ENCODE measurements at places on chromosomes 7 and 10. TPM values are rescaled to one million over a fixed set of nuclear protein-coding genes. Genes with fewer than 3 reads are reported as not detected.

Gene PRRT4
- 0.23 TPM for total RNA-seq

Gene AEBP1
- total RNA-seq: 1,098 TPM

Gene NRG3
- 0.87 TPM for total RNA-seq

DNA sequence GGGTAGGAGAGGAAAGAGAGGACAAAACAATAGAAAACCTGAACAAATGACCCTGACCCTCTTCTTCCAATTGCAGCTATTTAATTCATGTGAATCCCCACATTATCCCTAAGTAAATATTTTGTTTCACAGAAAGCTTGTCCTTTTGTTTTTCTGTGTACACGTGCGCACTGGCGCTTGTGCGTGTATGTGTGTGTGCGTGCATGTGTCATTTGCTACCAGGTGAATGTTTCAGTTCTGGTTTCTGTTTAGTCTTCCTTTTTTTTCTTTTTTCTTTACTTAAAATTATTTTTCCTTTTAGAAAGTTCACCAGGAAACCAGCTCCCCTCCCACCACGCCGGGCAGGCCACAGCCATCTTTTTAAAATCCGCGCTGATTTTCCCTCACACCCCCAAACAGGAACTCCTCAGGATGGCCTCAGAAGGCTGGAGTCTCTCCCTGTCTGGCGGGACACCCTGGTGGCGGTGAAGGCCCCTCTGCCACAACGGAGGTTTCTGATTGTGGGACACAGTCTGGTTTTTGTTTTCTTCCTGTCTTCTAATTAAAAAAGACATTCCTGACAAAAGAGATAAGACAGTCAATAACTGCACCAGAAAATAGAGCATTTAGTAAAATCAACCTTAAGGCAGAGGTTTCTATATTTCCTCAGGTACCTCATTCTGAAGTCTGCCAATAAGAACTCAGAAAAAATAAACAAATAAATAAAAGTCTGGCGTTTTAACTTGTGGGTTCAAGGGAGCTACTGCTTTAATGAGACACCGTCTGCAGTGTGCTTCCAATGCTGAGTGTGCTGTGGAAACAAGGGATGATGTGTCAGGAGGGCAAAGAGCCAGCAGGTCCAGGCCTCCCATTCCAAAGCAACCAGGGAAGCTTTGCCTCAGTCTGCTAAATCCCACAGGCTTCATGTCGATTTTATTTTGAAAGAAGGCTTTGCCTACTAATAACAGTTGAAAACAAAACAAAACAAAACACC is 17.4 kb downstream of the IRF5 start:
- peak; percentile 51 for DNase-seq
- H3K4me3 ChIP-seq: no peak overlapping the region

Gene ADCYAP1R1
- 6.1 TPM for total RNA-seq

- no peak overlapping the region for H3K4me3 ChIP-seq
- no peaks in the 10 kb centered on the region for H3K4me1 ChIP-seq
- H3K27me3 ChIP-seq: no peaks in the 10 kb centered on the region
- DNase-seq: no peak
- no peaks in the 10 kb centered on the region for H3K36me3 ChIP-seq
These were observed 96.3 kb downstream of the BICC1 start for GRCh38 chr10:58608826-58609531.

DNA sequence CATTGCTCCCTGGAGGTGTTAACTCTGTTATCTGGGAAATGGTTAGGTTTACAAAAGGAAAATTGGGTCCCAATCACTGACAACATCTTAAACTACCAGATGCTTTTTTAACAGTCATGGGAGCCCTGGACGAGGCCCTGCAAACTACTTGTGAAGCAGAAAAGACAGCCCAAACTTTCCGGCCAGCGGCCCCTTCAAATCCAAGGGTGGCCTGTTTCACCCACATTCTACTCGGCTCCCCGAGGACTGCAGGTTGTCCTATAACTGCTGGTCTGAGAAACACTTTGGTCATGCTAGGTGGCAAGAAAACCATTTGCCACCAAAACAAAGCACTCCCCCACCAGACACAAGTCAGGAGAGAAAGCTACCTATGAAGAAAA is 2.6 kb downstream of the TUBGCP2 start:
- no peaks in the 10 kb centered on the region for H3K36me3 ChIP-seq

- H3K27me3 ChIP-seq: no peaks in the 10 kb centered on the region
- no peaks in the 10 kb centered on the region for H3K36me3 ChIP-seq
- no peak for DNase-seq
- no peak overlapping the region for H3K4me3 ChIP-seq
These were observed 9.4 kb downstream of the HACD1 start for GRCh38 chr10:17607603-17608332.

Gene GFRA1
- total RNA-seq: 10.3 TPM

- H3K27ac ChIP-seq: no peak overlapping the region
- DNase-seq: no peak
- no peaks in the 10 kb centered on the region for H3K4me1 ChIP-seq
- no peak overlapping the region for H3K4me3 ChIP-seq
- H3K36me3 ChIP-seq: no peaks in the 10 kb centered on the region
These were observed 18.0 kb downstream of the AQP1 start for GRCh38 chr7:30929686-30930085.

- no peaks in the 10 kb centered on the region for H3K36me3 ChIP-seq
- no peaks in the 10 kb centered on the region for H3K27me3 ChIP-seq
- no peak overlapping the region for H3K4me3 ChIP-seq
- no peaks in the 10 kb centered on the region for H3K4me1 ChIP-seq
- no peak overlapping the region for H3K27ac ChIP-seq
- DNase-seq: no peak
These were observed 69.1 kb downstream of the VPS41 start for GRCh38 chr7:38839851-38840250.

Gene RASA4B
- 81.9 TPM for total RNA-seq

Gene ADIRF
- total RNA-seq: 688 TPM

DNA sequence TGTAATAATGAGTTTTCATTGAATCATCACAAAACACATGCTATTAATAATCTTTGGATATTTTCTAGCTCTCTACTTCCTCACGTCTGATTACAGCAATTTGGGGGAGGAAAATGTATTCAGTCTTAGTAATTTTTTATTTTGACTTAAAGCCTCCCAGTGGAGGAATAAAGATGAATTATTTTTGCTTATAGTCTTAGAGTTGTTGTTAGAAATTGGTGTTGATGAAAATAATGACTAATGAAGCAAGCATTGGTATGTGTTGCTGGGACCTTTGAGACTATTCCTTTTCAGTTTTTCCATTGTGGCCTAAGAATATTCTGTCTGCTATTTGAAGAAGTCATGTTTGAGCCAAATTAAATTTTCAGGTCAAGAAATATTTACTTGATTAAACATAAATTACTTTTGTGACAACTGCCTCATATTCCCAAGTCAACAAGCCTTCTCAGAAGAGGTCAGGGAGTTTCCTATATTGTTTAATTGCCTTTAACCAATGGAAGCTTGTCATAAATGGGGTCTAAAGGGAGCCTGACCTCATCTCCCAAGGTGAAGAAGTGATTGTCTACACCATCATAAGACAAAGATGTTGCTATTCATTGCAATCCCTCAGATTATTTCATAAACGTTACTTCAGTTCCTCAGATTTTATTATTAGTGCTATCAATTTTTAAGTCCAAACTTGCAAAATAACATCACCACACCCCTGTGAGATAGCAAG is 90.0 kb downstream of the ST7 start:
- peaks cover 4% of the 10 kb centered on the region for H3K4me1 ChIP-seq
- H3K27ac ChIP-seq: no peak overlapping the region
- H3K27me3 ChIP-seq: no peaks in the 10 kb centered on the region
- H3K4me3 ChIP-seq: no peak overlapping the region
- DNase-seq: no peak

Gene GDF10
- total RNA-seq: 3.8 TPM

DNA sequence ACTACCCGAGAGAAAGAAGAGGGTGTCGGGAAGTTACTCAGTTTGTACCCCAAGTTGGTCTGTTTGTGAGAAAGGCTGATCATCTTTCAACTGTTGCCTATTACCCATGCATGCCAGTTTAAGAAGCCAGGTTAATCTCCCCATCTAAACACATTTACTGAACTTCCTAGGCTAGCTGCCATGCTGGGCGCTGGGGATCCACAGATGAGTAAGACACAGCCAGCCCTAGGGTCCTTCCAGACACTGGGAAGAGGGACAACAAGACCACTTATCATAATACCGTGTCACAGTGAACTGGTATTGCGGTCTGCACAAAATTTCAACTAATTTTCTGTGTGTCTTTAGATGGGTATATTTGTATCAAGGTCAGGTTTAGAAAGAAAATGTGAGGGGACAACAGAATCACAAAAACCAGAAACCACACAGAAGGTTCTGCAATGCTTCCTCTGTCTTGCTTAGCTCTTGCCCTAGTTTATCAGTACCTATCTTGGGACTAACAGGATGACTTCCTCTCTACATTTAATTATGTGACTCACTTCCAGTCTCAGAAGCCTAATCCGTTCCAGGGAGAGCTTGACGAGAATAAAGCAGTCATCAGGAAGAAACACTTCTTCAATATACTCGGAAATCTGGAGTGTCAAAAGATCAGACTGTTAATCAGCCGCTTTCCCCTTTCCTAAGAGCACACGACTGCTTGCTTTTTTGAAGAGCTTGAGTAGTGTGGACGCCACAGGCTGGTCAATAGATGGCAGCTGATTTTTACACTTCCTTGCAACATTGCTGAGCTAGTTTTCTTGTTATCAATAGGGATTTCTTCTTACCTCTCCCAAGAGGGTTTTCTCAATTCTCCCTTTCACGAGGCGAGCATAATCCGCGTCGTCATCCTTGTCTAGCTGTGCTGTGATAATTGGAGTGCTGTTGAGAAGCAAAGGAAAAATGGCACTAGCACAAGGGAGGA is 45.7 kb downstream of the POLR3A start:
- H3K36me3 ChIP-seq: peaks cover 7% of the 10 kb centered on the region
- peaks cover 5% of the 10 kb centered on the region for H3K4me1 ChIP-seq
- H3K4me3 ChIP-seq: no peak overlapping the region
- no peak overlapping the region for H3K27ac ChIP-seq
- no peak for DNase-seq

Gene PBLD
- 6.8 TPM for total RNA-seq

Gene C10orf62
- 0.42 TPM for total RNA-seq

- DNase-seq: no peak
- H3K4me1 ChIP-seq: no peaks in the 10 kb centered on the region
- no peak overlapping the region for H3K4me3 ChIP-seq
- H3K27me3 ChIP-seq: no peaks in the 10 kb centered on the region
- no peak overlapping the region for H3K27ac ChIP-seq
- H3K36me3 ChIP-seq: no peaks in the 10 kb centered on the region
These were observed 85.3 kb downstream of the CALN1 start for GRCh38 chr7:72326811-72327210.

- H3K27me3 ChIP-seq: no peaks in the 10 kb centered on the region
- H3K4me1 ChIP-seq: no peaks in the 10 kb centered on the region
- peak; percentile 91 for DNase-seq
- no peak overlapping the region for H3K4me3 ChIP-seq
These were observed 182.0 kb downstream of the RPS24 start for GRCh38 chr10:78215645-78216044.

Gene IFIT3
- total RNA-seq: 19.0 TPM

- peak; percentile 100 for DNase-seq
- no peaks in the 10 kb centered on the region for H3K4me1 ChIP-seq
- no peaks in the 10 kb centered on the region for H3K36me3 ChIP-seq
- H3K27ac ChIP-seq: peak within 1 kb of the TSS; percentile 57
These were observed at the start of gene P4HA1 for GRCh38 chr10:73096449-73097304. P4HA1 (minus strand) TSS chr10:73096866; CDS start chr10:73074883, 21,983 bp downstream.

Gene LBX1
- total RNA-seq: not detected

- H3K36me3 ChIP-seq: no peaks in the 10 kb centered on the region
- no peak overlapping the region for H3K27ac ChIP-seq
- no peak for DNase-seq
- no peaks in the 10 kb centered on the region for H3K4me1 ChIP-seq
- no peak overlapping the region for H3K4me3 ChIP-seq
- no peaks in the 10 kb centered on the region for H3K27me3 ChIP-seq
These were observed 76.4 kb upstream of the PIK3CG start for GRCh38 chr7:106788637-106789036.

GRCh38 chr7:75072981-75073283 is 670 bp downstream of the RCC1L start:
- H3K27me3 ChIP-seq: no peaks in the 10 kb centered on the region
- no peak for DNase-seq
- H3K36me3 ChIP-seq: no peaks in the 10 kb centered on the region
- H3K27ac ChIP-seq: no peak overlapping the region

- no peak overlapping the region for H3K27ac ChIP-seq
- H3K4me1 ChIP-seq: no peaks in the 10 kb centered on the region
- no peaks in the 10 kb centered on the region for H3K27me3 ChIP-seq
- peak; percentile 37 for DNase-seq
- no peak overlapping the region for H3K4me3 ChIP-seq
These were observed 100.8 kb downstream of the MICALL2 start for GRCh38 chr7:1358376-1359050.

Gene ACTA2
- total RNA-seq: 9,611 TPM

Gene FAM13C
- total RNA-seq: 8.1 TPM

DNA sequence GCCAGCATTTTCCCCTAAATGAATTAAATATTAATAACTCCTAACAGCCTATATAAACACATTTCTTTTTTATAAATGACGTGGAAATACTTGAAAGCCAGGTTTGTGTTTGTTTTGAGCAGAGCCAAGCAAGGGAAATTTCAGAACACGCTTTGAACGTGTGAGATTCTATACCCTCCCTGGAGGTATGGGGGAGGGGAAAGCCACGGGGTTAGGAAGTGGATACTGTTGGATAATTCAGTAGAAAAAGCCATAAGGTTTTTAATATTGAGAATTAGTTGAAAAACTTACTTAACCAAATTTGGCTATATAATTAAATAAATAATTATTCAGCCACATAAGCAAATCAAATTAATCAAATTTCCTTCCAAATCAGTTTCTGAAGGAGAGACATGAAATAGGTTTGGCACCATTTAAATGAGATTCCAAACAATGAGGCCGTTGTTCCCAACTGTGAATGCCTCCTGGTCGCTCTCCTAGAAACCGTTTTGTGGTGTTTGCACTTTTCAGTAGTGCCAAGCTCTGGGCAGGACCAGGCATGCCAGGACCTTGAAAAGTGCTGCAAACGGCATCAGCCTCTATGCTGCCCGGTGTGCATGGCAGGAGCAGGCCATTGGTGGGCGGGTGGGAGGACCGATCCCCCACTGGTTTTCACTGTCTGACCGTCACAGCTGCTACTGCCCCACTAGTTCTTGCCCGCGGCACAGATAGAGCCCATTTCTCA is 88.1 kb downstream of the SEPTIN14 start:
- H3K4me3 ChIP-seq: no peak overlapping the region
- DNase-seq: no peak
- no peaks in the 10 kb centered on the region for H3K4me1 ChIP-seq
- H3K36me3 ChIP-seq: no peaks in the 10 kb centered on the region

GRCh38 chr10:108421266-108421665 is 1256.8 kb upstream of the SORCS1 start:
- H3K27ac ChIP-seq: no peak overlapping the region
- H3K4me1 ChIP-seq: no peaks in the 10 kb centered on the region
- no peaks in the 10 kb centered on the region for H3K27me3 ChIP-seq
- no peaks in the 10 kb centered on the region for H3K36me3 ChIP-seq

- H3K27ac ChIP-seq: peak within 1 kb of the TSS; percentile 100
- peak within 1 kb of the TSS; percentile 71 for H3K4me3 ChIP-seq
- DNase-seq: peak; percentile 93
- no peaks in the 10 kb centered on the region for H3K36me3 ChIP-seq
- no peaks in the 10 kb centered on the region for H3K4me1 ChIP-seq
These were observed at the start of gene BCAP29 for GRCh38 chr7:107579885-107580715. BCAP29 (plus strand) TSS chr7:107580246; CDS start chr7:107580773, 527 bp downstream.

Gene SPDYE16
- total RNA-seq: 0.16 TPM

- H3K27ac ChIP-seq: peak overlapping the region; percentile 77
- no peak for DNase-seq
- H3K4me1 ChIP-seq: peaks cover 9% of the 10 kb centered on the region
- no peaks in the 10 kb centered on the region for H3K36me3 ChIP-seq
- H3K27me3 ChIP-seq: no peaks in the 10 kb centered on the region
- no peak overlapping the region for H3K4me3 ChIP-seq
These were observed 89.9 kb downstream of the RNF216 start for GRCh38 chr7:5691606-5692005.

- no peak for DNase-seq
- H3K27me3 ChIP-seq: no peaks in the 10 kb centered on the region
- H3K4me3 ChIP-seq: no peak overlapping the region
- no peaks in the 10 kb centered on the region for H3K36me3 ChIP-seq
These were observed 105.5 kb downstream of the TES start for GRCh38 chr7:116315803-116316202.

Data from aorta (tissue), 5 donors.